Activated CD4-positive, CD25-positive, alpha-beta regulatory T cell treated with anti-CD3 and anti-CD28 coated beads, Interleukin-2, amount 50 U/mL, for 72 hours (primary cell): ENCODE measurements at places on chromosomes 1 and 21.

GRCh38 chr1:7693662-7694061, 77.4 kb upstream of the VAMP3 start:
- DNase-seq, result no peak

DNA sequence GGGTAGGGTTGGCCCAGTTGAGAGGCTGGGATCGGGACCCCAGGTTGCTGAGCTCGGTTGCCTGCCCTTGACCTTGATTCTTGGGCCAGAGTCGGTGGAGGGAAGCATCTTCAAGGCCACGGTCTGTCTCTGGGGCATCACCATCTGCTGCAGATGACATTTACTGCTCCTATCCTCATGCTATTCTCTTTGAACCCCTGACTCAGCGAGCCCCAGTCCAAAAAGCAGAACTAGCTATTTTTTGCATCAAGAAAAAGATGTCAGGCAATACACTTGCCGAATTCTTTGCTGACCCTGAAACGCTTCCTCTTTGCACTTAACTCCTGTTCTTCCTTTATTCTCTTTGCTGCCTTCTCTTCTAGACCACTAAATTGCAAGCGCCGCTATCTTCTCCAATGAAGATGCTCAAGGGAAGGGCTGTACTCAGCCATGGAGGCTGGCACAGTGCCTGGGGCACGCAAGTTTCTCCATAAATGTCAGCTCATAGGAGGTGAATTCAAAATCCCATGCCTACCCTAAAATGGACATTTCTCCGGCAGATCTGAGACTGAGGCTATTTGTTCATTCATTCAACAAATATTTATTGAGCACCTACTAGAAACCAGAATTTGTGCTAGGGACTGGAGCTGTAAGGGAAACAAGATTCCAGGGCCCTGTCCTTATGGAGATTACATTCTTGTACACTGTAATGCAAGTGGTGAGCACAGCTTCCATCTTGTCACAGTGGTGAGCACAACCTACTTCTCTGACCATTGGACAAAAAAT, 20.5 kb upstream of the CAPZB start:
- no peak for DNase-seq

GRCh38 chr1:160625725-160626498, 20.9 kb downstream of the SLAMF1 start:
- DNase-seq, result no peak

- no peak for DNase-seq
Observed at GRCh38 chr1:243420016-243420945, 164.4 kb downstream of the SDCCAG8 start.

DNA sequence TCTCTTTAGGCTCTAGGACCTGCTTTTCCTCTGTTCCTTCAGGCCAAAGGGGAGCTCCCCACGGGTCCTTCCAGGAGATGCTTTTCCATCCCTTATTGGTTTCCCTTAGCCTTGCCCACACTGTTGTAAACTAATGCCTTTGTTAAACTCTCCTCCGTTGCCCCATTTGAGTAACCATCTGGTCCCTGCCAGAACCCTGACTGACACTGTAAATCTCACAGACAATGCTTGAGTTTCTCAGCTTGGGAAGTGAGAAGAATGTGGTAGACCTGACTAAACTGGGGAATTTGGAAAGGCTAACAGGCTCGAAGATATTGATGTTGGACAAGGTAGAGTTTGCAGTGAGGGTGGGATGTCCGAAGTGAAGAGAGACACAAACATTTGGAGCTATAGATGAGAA, 11.4 kb downstream of the AKNAD1 start:
- no peak for DNase-seq

- DNase-seq, result peak; percentile 37
Observed at GRCh38 chr1:172845371-172845770, 186.5 kb downstream of the FASLG start.

DNA sequence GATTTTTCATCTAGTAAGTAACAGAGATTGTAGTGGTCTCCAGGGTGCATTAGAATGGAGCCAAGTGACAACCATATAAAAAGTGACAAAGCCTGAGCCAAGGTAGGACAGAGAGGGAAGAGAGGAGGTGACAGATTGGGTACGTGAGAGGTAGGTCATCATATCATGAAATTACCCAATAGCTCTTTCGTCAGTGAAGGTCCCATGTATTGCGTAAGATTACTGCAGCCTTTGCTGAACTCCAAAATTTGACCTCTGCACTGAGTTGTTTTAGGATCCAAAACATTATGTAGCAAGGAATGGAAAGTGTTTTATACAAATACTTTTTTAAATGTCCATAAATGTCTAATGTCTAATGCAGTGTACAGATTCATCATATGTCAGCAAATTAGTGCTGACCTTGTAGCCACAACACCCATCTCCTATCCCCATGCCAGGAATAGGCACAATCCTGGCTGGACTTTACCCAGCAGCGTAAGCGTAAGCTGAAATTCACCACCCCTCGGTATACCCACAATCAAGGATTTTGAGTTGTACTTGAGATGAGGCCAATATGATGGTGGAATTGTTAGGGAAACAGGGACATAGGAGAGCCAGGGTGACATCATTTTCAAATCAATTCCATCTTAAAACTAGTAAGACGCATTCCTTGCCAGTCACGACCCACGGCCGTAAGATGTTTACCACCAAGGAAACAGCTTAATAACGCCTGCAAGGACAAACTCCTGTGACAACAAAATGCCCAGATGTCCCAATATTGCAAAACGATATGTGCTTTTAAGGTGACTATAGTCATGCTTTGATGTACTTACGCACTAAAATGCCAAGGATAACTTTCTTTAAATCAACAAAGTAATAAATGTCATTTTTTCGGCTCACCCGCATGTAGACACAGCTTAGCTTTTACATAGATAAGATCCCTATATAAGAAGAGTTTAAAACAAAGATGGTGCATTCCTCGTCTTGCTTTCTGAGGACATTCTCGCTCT, 38.1 kb upstream of the GREM2 start:
- no peak for DNase-seq

GRCh38 chr21:45639206-45640000, 4.1 kb upstream of the PCBP3 start:
- no peak for DNase-seq

DNA sequence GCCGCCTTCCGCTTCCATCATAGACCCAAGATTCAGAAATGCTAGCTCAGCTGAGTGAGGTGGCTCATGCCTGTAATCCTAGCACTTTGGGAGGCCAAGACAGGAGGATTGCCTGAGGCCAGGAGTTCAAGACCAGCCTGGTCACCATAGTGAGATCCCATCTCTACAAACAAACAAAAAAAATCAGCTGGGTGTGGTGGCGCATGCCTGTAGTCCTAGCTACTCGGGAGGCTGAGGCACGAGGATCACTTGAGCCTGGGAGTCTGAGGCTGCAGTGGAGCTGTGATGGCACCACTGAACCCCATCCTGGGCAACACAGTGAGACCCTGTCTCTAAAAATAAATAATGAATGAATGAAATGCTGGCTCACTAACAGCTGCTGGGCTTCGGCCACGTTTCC, 39.7 kb downstream of the TOMM20 start:
- no peak for DNase-seq

DNA sequence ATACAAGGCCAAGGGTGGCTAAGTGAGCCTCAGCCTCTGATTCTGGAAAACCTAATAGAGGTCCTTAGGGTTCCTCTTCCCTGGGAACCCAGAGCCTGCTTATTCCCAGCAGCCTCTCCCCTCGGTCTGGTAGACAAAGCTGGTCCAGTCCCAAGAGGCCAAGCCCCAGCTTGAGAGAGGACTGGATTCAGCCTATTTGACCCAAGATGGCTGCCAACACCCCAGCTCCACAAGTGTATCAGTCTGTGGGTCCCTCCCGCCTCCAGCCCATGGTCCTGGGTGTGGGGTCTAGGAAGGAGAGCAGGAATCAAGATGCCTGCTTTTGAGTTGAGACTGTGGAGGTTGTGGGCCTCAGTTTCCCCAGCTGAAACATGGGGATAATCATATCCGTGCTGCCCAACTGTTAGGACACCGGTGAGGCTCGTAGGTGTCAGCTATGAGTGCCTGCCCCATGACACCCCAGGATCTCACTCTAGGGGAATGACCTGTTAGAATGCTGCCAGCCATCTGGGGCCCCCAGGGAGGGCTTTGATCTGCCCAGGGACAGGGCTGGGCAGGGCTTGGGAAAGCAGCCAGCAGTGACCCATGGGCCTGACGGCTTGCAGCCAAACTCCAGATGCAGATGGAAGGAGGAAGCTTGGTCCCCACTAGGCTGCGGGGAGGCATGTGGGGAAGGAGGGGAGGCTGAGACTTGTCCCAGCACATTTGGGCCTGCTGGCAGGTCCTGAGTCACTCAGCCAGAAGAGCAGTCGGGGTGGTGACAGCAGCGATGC, 45.4 kb downstream of the NUAK2 start:
- no peak for DNase-seq

GRCh38 chr1:19010995-19011844, 54.7 kb upstream of the IFFO2 start:
- peak; percentile 73 for DNase-seq

- no peak for DNase-seq
Observed at GRCh38 chr1:43345120-43345519, 7.5 kb downstream of the MPL start.

DNA sequence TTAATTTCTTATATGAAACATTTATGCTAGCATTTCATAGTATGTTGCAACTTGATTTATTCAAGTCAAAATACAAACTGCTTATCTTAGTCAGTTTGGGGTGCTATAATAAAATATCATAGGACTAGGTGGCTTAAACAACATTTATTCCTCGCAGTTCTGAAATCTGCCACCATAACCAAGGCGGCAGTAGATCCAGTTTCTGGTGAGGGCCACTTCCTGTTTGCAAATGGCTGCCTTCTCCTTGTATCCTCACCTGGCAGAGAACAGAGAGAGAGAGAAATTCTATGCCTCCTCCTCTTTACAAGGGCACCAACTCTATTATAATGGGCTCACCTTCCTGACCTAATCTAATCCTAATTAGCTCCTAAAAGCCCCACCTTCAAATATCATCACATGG, 76.1 kb upstream of the RGS2 start:
- DNase-seq, result no peak

DNA sequence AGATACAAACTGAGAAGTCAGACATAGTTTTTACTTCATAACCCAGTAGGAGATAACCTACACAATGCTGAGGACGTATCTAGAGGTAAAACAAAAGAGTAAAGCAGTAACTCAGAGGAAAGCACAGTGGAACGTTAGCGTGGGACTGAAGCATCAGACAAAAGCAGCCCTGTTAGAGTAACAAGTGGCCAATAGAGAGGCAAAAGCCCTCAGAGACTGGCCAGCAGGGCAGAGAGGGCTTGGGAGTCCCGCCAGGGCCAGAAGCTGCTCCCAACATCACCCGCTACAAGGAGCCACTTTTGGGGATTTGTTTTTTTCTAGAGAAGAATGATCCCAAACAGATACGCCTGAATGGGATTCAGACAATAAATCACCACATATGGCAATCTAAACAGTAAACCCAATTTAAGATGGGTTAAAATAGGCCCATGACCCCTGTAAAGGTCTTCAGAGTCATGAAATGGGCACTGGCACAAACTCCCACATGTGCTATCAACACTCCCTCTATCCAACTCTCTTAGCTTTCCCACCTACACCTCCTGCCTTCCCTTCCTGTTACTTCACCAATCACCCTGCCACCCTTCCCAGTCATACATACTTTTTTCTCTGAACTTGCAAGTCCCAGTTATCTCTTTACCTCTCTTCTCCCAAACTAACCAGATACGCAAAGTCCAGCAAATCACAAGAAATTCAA, 17.2 kb downstream of the TADA1 start:
- no peak for DNase-seq

DNA sequence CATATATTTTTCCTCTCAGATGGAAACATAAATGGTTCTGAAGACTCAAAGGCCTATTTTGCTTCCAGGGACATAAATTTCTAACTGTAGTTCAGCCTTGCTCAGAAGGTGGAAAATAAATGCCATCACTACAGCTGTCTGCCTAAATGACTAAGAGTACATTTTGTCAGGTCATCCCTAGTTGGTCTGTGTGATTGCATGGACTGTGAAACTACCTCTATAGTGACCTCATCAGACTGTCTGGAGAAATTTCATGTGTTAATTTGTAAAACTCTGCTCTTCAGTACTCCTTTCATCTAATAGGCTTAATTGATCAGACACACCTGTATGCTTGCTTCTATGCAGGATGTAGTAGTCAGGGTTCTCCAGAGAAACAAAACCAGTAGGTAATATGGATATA, 886.9 kb downstream of the AMY1C start:
- no peak for DNase-seq

DNA sequence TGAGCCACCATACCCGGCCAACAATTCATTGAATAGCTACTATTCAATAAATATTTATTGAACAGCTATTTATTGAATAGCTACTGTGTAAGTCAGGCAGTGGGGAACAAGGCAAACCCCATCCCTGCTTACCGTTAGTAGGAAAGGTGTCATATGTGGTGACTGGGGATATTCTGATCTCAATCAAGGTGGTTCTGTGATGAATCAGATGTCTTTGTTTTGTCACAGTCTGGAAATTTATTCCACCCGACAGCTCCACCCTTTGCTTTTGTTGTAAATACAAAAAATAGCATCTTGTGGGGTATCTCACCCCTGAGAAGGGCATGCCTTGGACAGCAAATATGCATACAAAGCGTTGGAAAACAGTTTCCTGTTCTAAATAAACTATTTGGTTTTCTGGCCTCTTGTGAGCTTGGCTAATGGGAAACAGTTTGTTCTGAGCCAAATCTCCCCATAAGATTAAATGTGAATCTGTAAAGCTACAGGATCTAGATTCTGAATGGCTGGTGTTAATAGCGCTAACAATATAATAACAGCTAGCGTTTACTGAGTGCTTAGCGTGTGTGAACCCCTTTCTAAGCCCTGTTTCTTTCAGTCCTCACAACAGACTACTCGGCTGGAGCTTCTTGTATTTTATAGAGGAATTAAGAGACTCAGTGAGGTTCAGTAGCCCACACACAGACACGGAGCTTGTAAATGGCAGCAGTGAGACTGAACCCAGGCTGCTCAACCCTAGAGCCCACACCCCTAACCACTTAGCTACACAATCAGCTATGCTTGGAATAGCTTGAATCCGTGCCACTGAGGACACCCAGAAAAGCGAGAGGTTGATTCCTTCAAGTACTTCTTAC, 5.5 kb downstream of the PDPN start:
- no peak for DNase-seq

DNA sequence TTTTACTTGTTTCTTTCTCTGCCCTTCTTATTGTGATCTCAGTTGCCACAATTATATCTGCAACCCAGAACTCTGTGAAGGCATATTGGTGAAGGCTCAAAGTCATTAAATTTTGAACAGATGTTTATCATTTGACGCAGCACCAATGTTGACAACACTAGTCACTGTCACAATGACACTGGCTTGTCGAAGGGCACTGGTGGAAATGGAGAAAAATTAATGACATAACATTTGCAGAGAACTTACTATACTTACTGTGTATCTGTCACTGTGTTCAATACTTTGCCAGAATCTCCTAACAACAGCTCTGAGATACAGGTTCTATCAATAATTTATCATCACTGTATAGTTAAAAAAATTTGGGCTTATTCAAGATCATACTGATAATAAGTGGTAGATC, 1213.7 kb downstream of the NCAM2 start:
- DNase-seq, result no peak

DNA sequence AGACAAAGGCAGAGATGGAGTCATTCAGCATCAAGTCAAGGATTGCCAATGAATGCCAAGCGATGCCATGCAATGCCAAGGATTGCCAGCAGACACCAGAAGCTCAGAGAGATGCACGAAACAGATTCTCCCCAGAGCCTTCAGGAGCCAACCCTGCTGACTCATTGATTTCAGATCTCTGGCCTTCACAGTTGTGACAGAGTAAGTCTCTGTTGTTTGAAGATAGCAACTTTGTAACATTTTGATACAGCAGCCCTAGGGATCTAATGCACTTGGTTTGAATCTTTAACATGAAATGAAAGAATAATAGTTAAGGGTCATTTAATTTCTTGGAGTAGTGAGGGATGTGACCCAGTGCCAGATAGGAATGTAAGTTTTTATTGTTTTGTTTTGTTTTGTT, 287.4 kb upstream of the RUNX1 start:
- DNase-seq, result no peak

GRCh38 chr21:42254651-42255601, 36.0 kb downstream of the ABCG1 start:
- no peak for DNase-seq
